ENCODE measurements at places on chromosomes 12 and 14. TPM values are rescaled to one million over a fixed set of nuclear protein-coding genes. Genes with fewer than 3 reads are reported as not detected.

Gene ACVR1B
- total RNA-seq, result 7.1 TPM

Gene TCL1B
- total RNA-seq, result not detected

Gene LPAR5
- 0.27 TPM for total RNA-seq

Gene SCN8A
- total RNA-seq, result 3.3 TPM

Gene PRPH
- 0.13 TPM for total RNA-seq

Gene RNASE1
- 1.1 TPM for total RNA-seq
